ENCODE measurements at places on chromosomes 3 and 15.

DNA sequence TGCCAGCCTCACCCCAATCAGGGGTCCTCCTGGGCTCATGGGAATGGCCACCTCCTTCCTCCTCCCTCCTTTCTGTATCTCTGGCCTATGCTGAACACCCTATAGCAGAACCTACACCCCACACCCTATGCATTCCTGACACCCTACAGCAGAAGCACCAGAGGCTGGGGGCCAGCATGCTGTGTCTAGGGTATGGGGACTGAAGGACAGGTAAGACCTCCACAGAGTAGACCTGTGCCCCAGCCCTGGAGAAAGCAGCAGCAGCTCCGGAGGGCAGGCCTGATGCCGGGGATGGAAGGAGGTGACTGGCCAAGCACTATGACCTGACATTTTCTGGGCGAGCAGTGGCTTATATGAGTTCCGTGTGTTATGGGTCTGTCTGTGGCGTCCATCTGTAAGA is 66.9 kb downstream of the TLE3 start:
- DNase-seq, result no peak

DNA sequence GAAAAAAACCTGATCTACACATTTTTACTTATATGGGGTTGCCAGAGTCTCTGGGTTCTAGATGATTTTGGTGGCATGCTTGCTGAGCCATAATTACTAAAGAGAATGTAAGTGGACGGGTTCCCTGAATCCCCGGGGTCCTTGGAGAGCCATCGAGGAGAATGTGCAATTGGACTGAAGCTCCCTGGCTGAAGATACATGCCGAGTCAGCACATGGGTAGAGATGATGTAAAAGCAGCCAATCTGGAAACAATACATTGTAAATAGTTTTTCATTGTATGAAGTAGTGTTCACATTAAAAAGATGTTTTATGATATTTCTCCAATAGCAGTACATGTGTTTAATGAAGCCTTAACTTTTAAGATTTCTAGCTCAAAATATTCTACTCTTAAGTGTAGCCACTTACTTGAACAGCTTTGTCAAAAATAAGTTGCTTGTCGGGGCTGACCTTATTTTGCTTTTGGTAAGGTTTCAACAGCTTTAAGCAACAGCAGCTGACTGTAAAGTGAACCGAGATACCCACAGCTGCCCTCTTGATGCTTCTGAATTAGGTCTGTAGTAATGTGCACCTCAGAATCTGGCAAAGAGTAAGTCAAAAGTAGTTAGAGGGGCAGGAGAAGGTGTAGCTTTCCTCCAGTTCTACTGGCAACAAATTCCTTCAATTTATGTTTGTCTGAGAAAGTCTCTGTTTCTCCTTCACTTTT is 205.7 kb downstream of the PLCL2 start:
- no peak for DNase-seq

- no peak for DNase-seq
These were observed 96.3 kb downstream of the ADAMTS17 start for GRCh38 chr15:100245487-100245820.

DNA sequence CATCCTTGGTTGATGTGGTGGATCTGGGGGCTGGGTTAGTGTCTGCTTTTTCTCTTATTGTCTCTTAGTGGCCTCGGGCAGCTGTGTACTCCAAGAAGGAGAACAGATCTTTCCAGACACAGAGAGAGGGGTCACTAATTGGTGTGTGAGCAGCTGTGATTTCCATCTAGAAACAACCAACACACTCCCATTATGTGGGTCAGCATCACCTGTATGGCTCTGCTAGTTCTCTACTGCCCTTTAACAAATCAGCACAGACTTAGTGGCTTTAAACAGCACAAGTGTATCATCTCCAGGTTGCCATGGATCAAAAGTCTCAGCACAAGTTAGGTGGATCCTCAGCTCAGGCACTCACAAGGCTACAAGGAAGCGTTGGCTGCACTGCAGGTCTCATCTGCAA is 156.8 kb downstream of the LRTM1 start:
- no peak for DNase-seq

GRCh38 chr3:73249047-73249446 is 187.6 kb downstream of the EBLN2 start:
- no peak for DNase-seq

DNA sequence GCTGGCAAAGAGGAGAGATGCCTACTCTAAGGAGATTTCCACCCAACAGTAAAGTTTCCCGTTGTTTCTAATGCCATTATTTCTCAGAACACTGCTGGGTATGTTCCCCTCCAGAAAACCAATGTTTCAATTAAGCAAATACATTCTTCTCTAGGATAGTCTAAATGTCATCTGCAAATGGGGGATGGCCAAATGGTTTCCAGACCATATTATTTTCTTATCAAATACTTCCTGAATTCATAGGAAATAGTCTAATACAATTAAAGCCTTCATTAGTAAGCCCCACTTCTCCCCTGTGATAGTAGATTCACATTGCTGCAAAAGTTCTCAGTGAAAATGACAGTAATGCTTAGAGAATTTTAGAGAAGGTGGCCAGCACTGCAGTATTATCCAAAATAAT is 716.6 kb downstream of the GRM7 start:
- DNase-seq, result no peak
